ENCODE measurements at places on chromosomes 13 and 19. TPM values are rescaled to one million over a fixed set of nuclear protein-coding genes. Genes with fewer than 3 reads are reported as not detected.

The PLPP2 gene
- polyA plus RNA-seq, result 5.8 TPM

The APLP1 gene
- 13.6 TPM for polyA plus RNA-seq

The ZNF155 gene
- 5.0 TPM for polyA plus RNA-seq

The MISP gene
- 19.6 TPM for polyA plus RNA-seq

DNA sequence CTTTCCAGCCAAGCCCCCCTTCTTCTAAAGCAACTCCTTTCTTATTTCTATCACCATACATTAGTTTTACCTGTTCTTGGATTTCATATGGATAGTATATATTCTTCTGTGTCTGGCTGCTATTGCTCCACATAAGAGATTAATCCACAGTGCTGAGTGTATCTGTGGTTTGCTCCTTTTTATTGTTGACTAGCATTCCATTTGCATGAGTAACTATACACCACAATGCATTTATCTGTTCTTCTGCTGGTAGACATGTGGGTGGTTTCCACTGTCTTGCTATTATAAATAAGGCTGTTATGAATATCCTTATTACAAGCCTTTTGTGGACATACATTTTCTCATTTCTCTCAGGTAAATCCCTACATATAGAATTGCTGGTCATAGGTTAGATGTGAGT, 138.2 kb downstream of the SLC7A1 start:
- no peak for DNase-seq

DNA sequence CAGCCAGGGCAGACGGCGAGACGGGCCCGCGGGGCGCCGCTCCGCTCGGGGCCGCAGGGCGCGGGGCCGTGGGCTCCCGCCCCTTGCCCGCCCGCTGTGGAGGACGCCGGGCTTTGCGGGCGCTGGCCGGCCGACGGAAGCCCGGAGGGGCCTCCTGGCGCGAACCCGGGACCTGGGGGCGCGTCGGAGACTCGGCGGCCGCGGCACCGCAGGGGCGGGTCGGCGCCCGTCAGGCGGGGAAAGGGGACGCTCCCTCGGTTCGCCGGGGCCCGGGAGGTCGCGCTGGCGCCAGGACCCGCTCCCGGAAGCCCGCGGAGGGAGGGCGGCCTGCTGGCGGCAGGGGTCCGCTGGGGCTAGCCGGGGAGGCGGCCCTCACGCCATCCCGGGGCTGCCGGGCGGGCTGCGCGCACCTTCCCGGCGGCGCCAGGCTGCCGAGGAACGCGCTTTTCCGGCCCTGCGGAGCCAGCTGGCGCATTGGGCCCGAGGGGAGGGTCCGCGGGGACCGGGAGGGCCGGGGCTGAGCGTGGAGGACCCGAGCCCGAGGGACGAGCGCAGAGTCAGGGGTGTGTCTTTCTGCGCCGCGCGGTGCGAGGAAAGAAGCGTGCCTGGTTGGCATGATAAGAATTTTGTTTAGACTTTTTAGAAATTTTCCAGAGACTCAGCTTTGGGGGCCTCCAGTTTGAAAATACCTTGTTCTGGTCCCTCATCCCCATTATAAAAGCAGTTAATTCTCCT, 511 bp downstream of the GARRE1 start:
- peak; percentile 70 for DNase-seq

GRCh38 chr13:60334310-60334709, 62.7 kb upstream of the TDRD3 start:
- no peak for DNase-seq

GRCh38 chr13:35593651-35594050, 117.2 kb upstream of the MAB21L1 start:
- no peak for DNase-seq

GRCh38 chr13:69720278-69720983, 387.2 kb upstream of the ATXN8OS start:
- no peak for DNase-seq

DNA sequence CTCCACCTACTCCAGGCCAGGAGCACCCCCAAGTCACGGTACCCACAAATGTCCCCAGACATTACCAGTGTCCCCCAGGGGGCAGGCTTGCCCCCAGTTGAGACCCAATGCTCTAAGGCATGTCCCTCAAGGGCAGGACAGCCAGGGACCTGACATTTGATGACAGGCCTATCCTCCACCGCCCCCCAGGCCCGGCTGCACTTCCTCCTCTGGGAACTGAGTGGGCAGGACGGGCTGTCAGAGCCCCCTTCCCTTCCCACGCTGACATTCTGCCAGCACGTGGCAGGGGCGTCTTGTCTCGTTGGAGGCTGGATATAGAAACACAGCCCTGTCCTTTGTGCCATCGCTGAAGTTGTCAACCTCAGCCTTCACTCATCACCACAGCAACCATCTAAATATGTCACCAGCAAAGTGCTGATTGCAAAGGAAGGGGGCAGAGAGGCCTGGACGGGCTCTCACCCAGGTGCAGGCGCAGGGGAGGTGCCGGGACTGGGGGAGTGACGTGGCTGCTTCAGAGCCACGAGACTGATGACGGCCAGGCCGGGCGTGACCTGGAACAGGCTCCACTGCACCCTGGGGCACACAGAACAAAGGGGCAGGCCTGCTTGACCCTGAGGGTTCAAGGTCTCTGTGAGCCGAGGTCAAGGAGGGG, 38.4 kb downstream of the GNG7 start:
- no peak for DNase-seq

DNA sequence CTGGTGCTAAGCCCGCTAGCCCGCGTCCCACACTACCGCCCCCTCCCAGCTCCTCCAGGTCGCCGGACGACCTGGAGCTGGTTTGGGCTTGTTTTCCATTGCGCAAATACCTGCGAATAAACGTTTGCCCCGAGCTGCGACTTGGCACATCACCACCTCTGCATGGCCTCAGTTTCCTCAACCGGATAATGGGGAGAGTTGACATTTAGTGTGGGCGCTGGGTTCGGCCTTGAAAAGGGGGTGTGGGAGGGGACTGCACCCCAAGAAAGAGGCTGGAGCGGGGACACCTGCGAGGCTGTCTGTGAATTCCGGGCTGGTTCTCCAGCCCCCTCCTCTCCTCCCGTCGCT, 11.0 kb upstream of the JUND start:
- no peak for DNase-seq

DNA sequence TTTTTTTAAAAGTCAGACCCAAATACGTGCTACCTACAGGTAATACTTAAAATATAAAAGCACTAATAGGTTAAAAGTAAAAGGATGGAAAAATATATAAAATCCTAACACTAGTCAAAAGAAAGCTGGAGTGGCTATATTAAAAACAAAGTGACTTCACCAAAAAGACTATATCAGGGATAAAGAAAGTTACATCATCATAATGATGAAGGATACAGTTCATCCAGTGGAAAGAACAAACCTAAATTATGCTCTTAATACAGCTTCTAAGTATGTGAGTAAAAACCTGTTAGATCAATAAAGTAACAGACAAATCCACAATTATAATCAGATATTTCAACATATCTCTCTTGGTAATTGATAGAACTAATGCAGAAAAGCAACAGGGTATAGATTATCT, 1.1 kb upstream of the ZNF780B start:
- DNase-seq, result no peak

Measured in kidney (tissue), 22 donors.